Mesendoderm (in vitro differentiated cells): ENCODE measurements at places on chromosomes 13 and 19.

DNA sequence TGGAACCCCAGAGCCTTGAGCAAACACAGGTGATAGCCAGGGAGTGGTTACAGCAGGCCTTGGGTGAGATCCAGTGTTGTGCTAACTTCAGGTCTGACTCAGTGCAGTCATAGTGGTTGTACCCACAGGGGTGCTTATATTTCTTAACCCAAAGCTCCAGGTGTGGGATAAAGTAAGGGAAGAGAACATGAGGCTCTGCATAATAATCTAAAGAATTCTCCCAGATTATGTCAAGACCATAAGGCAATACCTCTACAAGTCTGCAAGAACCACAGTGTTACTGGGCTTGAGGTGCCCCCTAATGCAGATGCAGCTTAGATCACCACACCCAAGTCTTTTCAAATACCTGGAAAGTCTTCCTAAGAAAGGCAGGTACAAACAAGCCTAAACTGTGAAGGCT lies 485.4 kb downstream of the RFC3 start:
- DNase-seq, result no peak

DNA sequence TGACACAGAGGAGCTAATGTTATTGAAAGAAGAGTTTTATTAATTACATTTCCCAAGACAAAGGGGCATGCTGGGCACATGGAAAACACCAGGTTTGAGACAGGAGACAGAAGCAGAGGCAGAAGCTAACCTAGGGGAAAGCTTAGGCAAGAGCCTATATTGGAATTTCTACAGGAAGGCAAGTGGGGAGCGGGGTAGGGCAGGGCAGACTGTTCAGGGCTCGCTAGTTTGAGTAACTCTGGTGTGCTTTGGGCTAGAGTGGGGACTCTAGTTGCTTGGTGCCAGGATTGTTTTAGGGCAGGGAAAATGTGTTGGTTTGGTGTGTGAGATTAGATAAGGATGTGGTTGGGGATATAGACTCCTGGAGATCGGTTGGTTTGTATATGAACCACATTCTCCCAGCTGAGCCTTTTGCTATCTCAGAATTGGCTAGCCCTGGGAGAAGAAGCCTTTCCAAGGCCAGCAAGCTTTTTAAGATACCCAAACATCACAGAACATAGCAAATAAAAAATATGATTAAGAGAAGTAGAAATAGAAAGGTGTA lies 8.4 kb upstream of the UFM1 start:
- no peak for DNase-seq

DNA sequence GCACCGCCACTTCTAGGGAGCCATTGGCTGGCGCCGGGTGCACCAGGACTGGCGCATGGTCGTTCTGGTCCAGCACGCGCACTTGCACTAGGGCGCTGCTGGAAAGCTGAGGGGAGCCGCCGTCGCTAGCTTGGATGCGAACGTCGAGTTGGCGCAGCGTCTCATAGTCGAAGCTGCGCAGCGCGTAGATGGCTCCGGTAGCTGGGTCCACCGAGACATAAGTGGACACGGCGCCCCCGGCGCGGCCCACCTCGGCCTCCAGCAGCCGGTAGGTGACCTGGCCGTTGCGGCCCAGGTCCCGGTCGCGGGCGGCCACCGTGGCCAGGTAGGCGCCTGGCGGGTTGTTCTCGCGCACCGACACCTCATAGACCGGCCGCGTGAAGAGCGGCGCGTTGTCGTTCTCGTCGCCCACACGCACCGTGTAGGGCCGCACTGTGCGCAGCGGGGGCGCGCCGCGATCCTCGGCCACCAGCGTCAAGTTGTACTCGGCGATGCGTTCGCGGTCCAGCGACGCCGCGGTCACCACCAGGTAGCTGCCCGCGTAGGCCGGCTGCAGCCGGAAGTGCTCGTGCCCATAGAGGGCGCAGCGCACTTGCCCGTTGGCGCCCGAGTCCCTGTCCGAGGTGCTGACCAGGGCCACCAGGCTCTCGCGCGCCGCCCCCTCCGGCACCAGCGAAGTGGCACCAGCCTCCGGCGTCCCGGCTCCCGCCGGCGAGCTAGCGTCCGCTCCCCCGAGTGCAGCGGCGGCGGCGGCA lies 1.7 kb downstream of the PCDH8 start:
- peak; percentile 85 for DNase-seq

- DNase-seq, result peak; percentile 69
These were observed 8.8 kb downstream of the ZFP28 start for GRCh38 chr19:56547535-56547934.

- peak; percentile 43 for DNase-seq
These were observed 48.1 kb downstream of the CRTC1 start for GRCh38 chr19:18731562-18732008.

DNA sequence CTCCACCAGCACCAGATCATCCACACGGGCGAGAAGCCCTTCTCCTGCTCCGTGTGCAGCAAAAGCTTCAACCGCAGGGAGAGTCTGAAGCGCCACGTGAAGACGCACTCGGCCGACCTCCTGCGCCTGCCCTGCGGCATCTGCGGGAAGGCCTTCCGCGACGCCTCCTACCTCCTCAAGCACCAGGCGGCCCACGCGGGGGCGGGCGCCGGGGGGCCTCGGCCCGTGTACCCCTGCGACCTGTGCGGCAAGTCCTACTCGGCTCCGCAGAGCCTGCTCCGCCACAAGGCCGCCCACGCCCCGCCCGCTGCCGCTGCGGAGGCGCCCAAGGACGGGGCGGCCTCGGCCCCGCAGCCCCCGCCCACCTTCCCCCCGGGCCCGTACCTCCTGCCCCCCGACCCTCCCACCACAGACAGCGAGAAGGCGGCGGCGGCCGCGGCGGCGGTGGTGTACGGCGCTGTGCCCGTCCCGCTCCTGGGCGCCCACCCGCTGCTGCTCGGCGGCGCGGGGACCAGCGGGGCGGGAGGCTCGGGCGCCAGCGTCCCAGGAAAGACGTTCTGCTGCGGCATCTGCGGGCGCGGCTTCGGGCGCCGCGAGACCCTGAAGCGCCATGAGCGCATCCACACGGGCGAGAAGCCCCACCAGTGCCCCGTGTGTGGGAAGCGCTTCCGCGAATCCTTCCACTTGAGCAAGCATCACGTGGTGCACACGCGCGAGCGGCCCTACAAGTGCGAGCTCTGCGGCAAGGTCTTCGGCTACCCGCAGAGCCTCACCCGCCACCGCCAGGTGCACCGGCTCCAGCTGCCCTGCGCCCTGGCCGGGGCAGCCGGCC lies 9.4 kb downstream of the ZNF784 start:
- no peak for DNase-seq

DNA sequence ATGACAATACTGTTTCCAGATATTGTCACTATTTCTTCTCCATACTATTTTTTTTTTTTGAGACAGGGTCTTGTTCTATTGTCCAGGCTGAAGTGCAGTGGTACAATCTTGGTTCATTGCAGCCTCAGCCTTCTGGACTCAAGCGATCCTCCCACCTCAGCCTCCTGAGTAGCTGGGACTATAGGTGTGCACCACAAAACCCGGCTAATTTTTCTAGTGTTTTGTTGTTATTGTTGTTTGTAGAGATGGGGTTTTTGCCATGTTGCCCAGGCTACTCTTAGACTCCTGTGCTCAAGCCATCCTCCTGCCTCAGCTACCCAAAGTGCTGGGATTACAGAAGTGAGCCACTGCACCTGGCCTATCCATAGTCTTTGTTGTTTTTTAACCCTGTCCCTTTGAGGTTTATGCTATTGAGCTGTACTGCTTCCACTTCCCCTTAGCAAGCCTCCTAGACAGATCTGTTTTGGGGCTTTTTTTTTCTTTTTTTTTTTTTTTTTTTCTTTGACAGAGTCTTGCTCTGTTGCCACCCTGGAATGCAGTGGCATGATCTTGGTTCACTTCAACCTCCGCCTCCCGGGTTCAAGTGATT lies 27.6 kb upstream of the MAP3K10 start:
- no peak for DNase-seq

DNA sequence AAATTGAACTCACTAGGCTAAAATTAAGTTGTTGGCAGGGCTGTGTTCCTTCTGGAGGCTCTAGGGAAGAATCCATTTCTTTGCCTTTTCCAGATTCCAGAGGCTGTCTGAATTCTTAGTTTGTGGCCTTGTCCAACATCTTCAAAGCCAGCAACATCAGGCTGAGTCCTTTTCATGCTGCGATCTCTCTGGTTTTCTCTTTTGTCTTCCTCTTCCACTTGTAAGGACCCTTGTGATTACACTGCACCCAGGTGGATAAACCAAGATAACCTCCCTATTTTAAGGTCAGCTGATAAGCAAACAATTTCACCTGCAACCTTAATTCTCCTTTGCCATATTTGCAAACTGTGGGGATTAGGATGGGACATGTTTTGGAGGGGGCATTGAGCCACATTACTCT lies 11.5 kb downstream of the UTP14C start:
- peak; percentile 8 for DNase-seq

DNA sequence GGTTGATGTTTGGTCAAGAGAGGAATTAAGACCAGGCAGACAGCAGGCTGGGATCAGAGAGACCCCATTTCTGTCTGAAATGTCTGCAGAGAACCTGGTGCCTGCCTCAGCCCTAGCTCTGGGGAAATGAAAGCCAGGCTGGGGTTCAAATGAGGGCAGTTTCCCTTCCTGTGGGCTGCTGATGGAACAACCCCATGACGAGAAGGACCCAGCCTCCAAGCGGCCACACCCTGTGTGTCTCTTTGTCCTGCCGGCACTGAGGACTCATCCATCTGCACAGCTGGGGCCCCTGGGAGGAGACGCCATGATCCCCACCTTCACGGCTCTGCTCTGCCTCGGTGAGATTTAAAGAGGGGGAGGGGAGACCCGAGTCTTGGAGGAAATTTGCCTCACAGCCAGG lies at the start of gene LILRB4:
LILRB4 (plus strand) TSS at position 256 of the 400 bp plus-strand sequence; CDS start at position 305, 49 bp downstream.
- no peak for DNase-seq

- DNase-seq, result peak; percentile 34
These were observed 12.1 kb downstream of the ADGRE5 start for GRCh38 chr19:14393329-14393728.

GRCh38 chr19:5826531-5827341 lies 12.8 kb downstream of the FUT6 start:
- DNase-seq, result peak; percentile 76

DNA sequence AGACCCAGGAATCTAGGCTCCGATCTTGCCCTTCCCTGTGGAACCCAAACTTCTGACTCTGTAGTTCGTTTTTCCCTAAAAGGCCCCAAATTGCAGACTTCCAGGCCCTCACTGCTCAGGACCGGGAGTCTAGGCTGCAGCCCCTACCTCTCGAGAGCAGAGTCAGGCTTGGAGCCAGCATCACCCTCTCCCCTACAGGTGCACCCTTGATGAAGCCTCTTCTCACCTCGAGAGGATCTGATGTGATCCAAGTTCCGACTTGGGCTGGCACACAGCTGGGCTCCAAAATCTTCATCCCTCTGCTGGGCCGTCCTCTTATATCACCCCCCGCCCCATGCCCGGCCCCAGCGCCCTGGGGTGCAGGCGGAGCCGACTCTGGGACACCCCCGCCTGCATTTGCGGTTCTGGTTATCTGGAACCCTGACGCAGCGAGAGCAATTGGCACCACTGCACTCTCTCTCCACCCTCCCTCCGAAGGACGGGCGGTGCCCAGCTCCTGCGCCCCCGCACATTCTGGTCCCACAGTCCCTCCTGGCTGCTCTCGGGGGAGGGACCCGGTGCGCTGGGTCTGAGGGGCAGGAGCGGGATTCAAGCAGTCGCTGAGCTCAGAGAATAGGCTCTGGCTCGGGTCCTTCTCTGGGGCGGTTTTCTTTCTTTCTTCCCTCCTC lies at the start of gene KLK7:
KLK7 (minus strand) TSS at position 293 of the 668 bp plus-strand sequence. CDS start 1,518 bp downstream, outside the sequence.
- DNase-seq, result no peak

DNA sequence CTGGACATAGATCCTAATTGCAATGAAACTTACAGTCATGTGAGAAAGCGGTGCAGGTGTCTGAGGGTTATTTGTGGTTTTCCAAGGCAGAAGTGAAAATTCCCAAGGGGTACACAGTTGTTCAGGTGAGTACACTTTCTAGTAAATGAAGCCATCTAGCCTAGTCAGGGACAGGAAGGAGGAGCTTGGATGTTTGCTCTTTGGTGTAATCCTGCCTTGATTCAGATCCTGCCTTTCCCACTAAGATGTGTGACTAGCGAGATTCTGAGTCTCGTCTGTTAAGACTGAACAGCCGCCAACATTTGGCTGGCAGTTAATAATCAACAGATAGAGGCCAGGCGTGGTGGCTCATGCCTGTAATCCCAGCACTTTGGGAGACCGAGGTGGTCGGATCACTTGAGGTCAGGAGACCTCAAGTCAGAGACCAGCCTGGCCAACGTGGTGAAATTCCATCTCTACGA lies 2.5 kb downstream of the RPS9 start:
- DNase-seq, result no peak

DNA sequence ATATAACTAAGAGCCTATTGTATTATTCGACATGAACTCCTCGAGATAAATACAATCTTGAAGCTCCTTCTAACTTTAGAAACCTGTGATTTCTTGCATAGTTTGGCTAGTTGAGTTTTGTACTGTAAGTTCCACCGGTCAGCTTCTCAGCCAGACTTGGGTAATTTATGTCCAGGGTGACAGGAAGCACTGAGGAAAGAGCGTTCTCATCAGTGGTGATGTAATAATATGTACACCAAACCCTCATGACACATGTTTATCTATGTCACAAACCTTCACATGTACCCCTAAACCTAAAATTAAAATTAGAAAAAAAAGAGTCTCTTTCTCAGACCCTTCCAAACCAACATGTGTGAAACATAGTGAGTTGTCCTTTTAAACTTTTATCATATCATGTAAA lies 205.7 kb downstream of the KCNRG start:
- DNase-seq, result no peak

GRCh38 chr19:12886651-12886968 lies 391 bp downstream of the KLF1 start:
- no peak for DNase-seq

- DNase-seq, result no peak
These were observed 8.1 kb downstream of the MCF2L start for GRCh38 chr13:112977091-112977490.

DNA sequence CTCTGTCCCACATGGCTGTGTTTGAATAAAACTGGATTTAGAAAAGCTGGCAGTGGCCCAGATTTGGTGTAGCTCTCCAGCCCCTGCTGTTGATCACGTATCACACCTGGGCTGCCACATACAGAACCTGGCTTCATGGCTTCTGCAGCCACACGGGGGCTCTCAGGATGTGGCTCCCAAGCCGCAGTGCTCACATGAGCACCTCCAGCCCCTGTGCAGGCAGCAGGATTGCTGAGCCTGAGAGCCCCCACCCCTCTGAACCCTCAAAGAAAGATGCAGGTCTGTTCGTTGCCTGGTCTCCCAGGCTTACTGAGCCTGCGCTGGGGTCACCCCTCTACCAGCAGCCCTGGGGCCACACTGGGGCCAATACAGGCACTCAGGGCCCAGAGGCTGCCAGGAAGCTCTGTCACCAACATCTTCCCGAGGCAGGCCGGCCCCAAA lies 2.7 kb downstream of the PLEKHF1 start:
- DNase-seq, result no peak

DNA sequence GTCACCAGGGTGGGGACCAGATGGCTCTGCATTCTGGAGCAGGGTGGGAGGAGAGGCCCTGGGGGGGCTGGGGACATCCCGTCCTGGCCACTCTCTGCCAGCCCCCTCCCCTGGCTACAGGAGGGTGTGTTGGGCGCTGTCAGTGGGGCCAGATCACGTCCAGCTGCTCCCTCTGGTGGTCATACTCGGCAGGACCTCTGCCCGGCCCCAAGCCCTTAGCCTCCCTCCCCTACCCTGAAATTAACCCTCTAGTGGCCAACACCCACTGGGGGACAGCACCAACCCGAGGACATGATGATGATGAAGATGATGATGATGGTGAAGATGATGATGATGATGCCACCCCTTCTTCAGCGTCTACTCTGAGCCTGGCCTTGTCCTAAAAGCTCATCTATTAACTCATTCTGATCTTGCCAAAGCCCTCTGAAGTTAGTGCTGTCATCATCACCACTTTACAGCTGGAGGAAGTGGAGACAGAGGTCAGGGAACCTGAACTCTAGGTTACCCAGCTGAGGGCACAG lies 590 bp upstream of the LGI4 start:
- DNase-seq, result peak; percentile 86
